ENCODE measurements at places on chromosomes 5 and 9.

DNA sequence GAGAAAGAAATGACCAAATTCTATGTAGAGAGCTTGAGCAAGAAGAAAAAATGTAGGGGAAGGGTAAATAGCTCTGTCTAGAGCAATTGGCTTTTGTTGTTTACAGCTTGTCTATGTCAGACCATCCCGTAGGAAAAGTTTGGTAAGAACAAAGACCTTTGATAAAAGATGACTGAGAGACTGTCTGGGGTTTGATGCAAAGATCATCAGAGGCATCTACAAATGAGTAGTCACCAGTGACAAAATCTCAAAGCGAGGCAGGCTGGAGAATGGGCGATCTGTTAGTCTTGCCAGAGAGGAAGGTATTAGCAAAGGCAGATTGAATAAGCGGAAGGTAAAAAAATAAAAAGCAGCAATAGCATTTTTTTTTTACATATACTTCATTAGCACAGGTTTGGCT lies 125.0 kb upstream of the RASGRF2 start:
- DNase-seq = no peak

DNA sequence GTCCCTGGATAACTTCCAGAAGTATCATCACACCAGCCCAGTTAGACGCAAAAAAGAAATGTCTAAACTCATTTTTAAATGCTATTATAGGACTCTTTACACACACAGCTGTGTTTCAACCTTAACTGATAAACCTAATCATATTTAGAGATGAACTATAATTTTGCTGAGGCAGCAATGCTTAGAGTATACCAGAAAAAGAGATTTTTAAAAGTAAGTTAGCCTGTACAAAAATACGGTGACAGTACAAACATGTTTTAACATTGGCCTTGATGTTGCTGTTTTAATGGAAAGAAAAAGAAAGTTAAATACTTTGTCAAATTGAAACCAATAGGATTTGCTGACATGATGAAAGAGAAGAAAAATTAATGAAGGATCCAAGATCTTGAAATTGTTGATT lies 1341.2 kb upstream of the CDH6 start:
- DNase-seq = no peak

- no peak for DNase-seq
Observed at GRCh38 chr5:112823656-112824055, 37.4 kb upstream of the SRP19 start.

DNA sequence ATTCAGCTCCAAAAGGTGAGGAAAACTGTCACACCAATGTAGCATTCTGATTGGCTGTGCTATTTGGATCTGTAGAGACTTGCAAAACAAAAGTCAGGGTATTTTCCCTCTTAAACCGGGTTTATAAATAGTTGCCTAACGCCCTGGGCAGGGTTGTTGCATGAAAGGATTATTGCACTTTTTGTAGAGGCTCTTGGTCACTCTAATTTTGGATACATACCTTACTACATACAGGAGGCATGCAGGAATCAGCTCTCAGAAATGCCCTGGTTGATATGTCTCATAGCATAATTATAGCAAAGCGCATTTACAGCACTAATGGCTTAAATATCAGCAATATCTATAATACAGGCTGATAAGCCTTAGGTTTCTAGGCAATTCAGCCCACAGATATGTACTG lies 200.0 kb upstream of the GDNF start:
- no peak for DNase-seq

DNA sequence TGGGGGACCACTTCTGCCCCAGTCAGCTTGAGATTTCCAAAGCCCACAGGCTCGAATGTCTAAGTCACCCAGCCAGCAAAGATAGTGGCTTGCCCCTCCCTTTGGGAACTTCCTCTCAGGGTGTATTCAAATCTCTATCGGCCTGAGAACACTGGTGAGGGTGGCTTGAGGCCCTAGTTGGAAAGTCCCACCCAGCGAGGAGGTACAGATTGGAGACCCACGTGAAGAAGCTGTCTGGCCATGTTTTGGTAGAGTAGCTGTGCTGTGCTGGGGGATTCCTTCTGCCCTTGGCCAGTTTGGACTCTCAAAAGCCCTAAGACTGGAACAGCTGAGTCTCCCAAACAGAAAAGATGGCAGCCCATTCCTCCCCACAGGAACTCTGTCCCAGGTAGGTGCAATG lies 172.7 kb upstream of the RIOK2 start:
- no peak for DNase-seq

DNA sequence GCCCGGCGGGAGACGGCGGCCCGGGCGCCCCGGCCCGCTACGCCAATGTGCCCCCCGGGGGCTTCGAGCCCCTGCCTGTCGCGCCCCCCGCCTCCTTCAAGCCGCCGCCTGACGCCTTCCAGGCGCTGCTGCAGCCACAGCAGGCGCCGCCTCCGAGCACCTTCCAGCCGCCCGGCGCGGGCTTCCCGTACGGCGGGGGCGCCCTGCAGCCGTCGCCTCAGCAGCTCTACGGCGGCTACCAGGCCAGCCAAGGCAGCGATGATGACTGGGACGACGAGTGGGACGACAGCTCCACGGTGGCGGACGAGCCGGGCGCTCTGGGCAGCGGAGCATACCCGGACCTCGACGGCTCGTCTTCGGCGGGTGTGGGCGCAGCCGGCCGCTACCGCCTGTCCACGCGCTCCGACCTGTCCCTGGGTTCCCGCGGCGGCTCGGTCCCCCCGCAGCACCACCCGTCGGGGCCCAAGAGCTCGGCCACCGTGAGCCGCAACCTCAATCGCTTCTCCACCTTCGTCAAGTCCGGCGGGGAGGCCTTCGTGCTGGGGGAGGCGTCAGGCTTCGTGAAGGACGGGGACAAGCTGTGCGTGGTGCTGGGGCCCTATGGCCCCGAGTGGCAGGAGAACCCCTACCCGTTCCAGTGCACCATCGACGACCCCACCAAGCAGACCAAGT lies 723 bp downstream of the SNX18 start:
- DNase-seq = peak; percentile 18

- DNase-seq = no peak
Observed at GRCh38 chr9:104091708-104092107, 2.4 kb upstream of the SMC2 start.

DNA sequence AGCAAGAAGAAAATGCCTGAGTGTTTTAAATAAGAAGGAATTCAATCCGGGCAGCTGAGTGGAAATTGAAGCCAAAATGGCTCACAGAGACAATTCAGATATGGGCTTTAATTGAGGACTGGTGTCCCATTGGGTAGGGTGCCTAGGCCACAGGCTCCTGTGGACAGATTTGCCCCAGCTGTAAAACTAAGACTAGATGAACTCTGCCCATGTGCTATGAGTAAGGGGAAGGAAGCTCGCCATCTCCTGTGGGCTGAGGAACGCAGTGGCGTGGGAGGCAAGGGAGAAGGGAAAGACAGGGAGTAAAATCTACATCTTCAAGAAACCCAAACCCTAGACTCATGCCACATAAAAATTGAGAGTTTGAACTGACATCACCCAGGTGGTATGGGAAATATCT lies 66.1 kb downstream of the KLHL3 start:
- no peak for DNase-seq
